ENCODE measurements at places on chromosomes 12 and 14.

GRCh38 chr14:88232771-88233170 lies 90.3 kb downstream of the KCNK10 start:
- H3K27ac ChIP-seq = peak overlapping the region; percentile 36
- H3K4me3 ChIP-seq = no peak overlapping the region
- H3K4me1 ChIP-seq = peaks cover 14% of the 10 kb centered on the region
- H3K36me3 ChIP-seq = peaks cover 6% of the 10 kb centered on the region
- DNase-seq = no peak

- no peaks in the 10 kb centered on the region for H3K27me3 ChIP-seq
- H3K27ac ChIP-seq = no peak overlapping the region
- no peaks in the 10 kb centered on the region for H3K36me3 ChIP-seq
- peaks cover 12% of the 10 kb centered on the region for H3K4me1 ChIP-seq
These were observed 35.2 kb downstream of the PRIMA1 start for GRCh38 chr14:93752980-93753561.

GRCh38 chr14:33693237-33693636 lies 257.6 kb downstream of the EGLN3 start:
- H3K27me3 ChIP-seq = no peaks in the 10 kb centered on the region
- H3K27ac ChIP-seq = no peak overlapping the region
- H3K36me3 ChIP-seq = no peaks in the 10 kb centered on the region
- DNase-seq = no peak
- no peak overlapping the region for H3K4me3 ChIP-seq

GRCh38 chr12:128073937-128074336 lies 193.0 kb upstream of the TMEM132C start:
- H3K4me1 ChIP-seq = no peaks in the 10 kb centered on the region
- H3K4me3 ChIP-seq = no peak overlapping the region
- H3K27ac ChIP-seq = no peak overlapping the region
- H3K27me3 ChIP-seq = no peaks in the 10 kb centered on the region

DNA sequence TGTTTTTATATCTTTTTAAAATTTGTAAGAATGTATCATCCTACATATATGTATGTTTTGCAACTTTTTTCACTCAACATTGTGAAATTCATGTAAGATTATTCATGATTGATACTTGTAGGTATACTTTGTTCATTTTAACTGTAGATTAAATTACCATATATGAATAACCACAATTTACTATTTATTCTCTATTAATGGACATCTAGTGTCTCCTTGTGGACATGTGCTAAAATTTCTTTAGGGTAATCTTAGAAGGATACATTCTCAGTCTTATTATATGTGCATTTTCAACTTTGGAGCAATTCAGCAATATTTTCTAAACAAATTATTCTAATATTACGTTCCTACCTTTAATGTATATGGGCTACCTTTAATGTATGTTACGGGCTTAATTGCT lies 192.4 kb downstream of the FUT8 start:
- H3K27ac ChIP-seq = no peak overlapping the region
- DNase-seq = no peak
- no peaks in the 10 kb centered on the region for H3K4me1 ChIP-seq
- H3K36me3 ChIP-seq = no peaks in the 10 kb centered on the region

GRCh38 chr12:41794336-41794735 lies 350.3 kb downstream of the GXYLT1 start:
- H3K27ac ChIP-seq = no peak overlapping the region
- H3K4me3 ChIP-seq = no peak overlapping the region
- H3K36me3 ChIP-seq = peaks cover 2% of the 10 kb centered on the region

- H3K36me3 ChIP-seq = no peaks in the 10 kb centered on the region
- H3K4me1 ChIP-seq = no peaks in the 10 kb centered on the region
- no peak overlapping the region for H3K4me3 ChIP-seq
- no peak overlapping the region for H3K27ac ChIP-seq
- no peak for DNase-seq
- H3K27me3 ChIP-seq = no peaks in the 10 kb centered on the region
These were observed 8.1 kb upstream of the RABGGTA start for GRCh38 chr14:24279301-24280186.

- H3K27ac ChIP-seq = no peak overlapping the region
- DNase-seq = no peak
- H3K4me3 ChIP-seq = no peak overlapping the region
- H3K4me1 ChIP-seq = peaks cover 5% of the 10 kb centered on the region
- H3K36me3 ChIP-seq = peaks cover 98% of the 10 kb centered on the region
These were observed 22.5 kb downstream of the MAP3K12 start for GRCh38 chr12:53476769-53477209.

- no peak overlapping the region for H3K27ac ChIP-seq
- no peaks in the 10 kb centered on the region for H3K36me3 ChIP-seq
- peaks cover 2% of the 10 kb centered on the region for H3K4me1 ChIP-seq
- H3K27me3 ChIP-seq = no peaks in the 10 kb centered on the region
- DNase-seq = peak; percentile 45
These were observed 170.2 kb downstream of the BCAT1 start for GRCh38 chr12:24778486-24779304.

- H3K27me3 ChIP-seq = no peaks in the 10 kb centered on the region
- peaks cover 3% of the 10 kb centered on the region for H3K4me1 ChIP-seq
- H3K36me3 ChIP-seq = no peaks in the 10 kb centered on the region
- no peak for DNase-seq
These were observed 271.6 kb downstream of the FBXL14 start for GRCh38 chr12:1322821-1323220.

DNA sequence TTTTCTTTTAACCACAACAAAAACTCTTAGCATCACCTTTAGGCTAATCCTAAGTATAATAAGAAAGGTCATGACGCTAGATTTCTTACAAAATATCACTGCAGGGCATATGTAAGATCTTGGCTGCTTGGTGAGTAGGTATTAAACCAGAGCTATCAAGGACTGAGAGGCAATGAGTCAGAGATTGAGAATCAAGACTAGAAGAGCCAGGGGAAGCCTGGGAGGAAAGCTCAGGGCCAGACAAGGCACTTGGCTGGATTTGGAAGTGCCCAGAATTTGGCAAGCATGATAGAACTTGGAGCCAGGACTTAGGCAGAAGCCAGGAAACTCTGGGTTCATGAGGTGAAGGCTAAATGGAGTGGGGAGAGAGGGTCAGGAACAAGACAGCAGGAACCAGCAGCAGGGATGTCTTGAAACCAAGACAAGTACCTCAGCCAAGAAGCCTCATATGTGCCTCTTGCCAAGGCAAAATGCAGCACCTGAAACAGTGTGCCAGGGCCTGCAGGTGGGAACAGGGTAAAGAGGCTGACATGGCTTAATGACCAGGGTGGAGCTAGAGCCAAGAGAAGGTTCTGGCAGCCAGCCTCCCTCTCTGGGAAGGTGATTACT lies 49.9 kb downstream of the PTHLH start:
- H3K4me1 ChIP-seq = no peaks in the 10 kb centered on the region
- no peaks in the 10 kb centered on the region for H3K27me3 ChIP-seq
- H3K4me3 ChIP-seq = no peak overlapping the region
- H3K36me3 ChIP-seq = no peaks in the 10 kb centered on the region

GRCh38 chr12:51188359-51189051 lies 15.6 kb upstream of the TFCP2 start:
- H3K27me3 ChIP-seq = no peaks in the 10 kb centered on the region
- H3K4me1 ChIP-seq = peaks cover 12% of the 10 kb centered on the region
- no peak overlapping the region for H3K27ac ChIP-seq
- no peak for DNase-seq
- no peak overlapping the region for H3K4me3 ChIP-seq
- H3K36me3 ChIP-seq = no peaks in the 10 kb centered on the region

DNA sequence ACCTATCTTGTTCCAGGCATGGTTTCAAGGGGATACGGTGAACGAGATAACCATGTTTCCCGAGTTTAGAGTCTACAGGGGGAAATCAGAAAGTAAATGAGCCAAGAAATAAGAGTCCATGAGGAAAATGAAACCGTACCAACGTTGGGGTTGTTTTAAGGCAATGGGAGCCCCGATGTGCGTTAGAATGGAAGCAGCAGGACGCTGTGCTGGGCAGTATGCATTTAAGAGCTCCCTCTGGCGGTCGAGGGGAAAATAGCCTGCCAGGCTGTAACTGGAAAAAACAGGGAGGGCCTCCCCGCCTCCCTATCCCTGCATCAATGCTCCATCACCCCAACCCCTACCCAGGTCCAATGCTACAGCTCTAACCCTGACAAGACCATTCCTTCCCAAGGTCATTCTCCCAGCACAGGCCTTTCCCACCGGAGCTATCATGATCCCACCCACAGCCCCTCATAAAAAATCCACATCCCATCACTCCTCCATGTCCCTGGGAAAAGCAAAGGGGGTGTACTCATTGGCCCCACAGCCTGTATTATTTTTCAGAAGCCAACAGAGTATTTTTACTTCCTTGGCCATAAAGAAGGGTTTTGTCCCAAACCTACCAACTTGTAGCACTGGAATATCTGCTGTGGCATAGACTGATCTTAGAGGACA lies 226.3 kb upstream of the NOS1 start:
- H3K4me3 ChIP-seq = no peak overlapping the region
- DNase-seq = peak; percentile 47
- no peaks in the 10 kb centered on the region for H3K27me3 ChIP-seq
- no peaks in the 10 kb centered on the region for H3K36me3 ChIP-seq
- no peak overlapping the region for H3K27ac ChIP-seq

DNA sequence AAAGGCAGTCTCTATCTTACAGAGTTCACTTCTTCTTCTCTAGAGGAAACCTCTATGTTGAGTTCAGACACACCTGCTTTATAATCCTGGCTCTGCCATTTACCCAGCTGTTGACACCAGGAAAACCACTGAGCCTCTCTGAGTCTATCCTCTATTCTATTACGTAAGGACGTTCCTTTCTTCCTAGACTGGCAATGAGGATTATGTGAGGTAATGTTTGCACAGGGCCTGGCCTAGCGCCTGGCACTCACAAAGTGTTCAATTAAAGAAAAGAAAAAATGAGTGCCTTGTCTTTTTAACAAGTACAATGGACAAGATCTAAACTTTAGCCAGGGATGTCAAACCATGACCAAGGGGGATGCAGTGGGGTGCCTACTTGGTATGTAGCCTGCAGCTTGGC lies 641.9 kb upstream of the TBX3 start:
- DNase-seq = no peak
- no peaks in the 10 kb centered on the region for H3K36me3 ChIP-seq

DNA sequence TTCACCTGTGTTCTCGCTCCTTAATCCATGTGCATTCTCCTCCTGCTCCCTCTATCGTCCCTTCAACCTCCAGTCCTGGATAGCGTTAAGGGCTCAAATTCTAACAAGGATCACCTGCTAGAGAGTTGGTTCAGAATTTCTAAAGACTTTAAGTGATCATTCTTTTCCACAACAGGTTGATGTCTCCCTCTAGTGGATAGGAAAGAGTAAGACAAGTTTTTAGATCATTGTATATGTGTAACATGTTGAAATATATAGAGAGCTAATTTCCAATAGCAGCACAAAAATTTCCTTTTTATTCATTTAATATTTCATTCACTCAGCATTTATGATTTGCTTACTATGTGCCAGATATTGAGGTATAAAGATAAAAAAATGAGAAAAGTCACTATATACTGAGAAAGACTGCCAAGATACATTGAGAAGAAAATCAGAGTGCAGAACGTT lies 9.3 kb upstream of the ESR2 start:
- no peaks in the 10 kb centered on the region for H3K27me3 ChIP-seq
- DNase-seq = peak; percentile 61
- no peaks in the 10 kb centered on the region for H3K36me3 ChIP-seq

DNA sequence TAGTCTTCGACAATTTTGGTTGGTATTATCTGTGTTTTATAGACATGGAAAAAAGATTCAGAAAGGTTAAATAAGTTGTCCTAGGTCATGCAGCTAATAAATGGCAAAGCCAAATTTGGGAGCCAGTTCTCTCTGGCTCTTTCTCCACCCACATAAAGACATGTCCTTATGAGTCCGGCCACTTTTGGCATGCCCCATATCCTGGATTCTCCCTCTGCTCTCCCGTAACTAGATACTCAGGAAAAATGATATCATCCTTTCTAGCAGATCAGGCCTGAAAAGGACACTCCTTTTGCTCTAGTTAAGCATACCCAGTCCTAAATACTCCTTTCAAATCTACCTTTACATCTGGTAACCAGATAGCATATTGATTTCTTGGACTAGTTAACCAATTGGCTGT lies 64.4 kb downstream of the TTLL5 start:
- no peaks in the 10 kb centered on the region for H3K27me3 ChIP-seq
- H3K4me1 ChIP-seq = no peaks in the 10 kb centered on the region
- no peak overlapping the region for H3K27ac ChIP-seq

GRCh38 chr12:64840949-64841717 lies 16.7 kb downstream of the TBC1D30 start:
- H3K27ac ChIP-seq = no peak overlapping the region
- H3K27me3 ChIP-seq = no peaks in the 10 kb centered on the region
- DNase-seq = no peak

GRCh38 chr14:69593018-69593677 lies 18.2 kb upstream of the SUSD6 start:
- H3K27ac ChIP-seq = peak overlapping the region; percentile 37
- DNase-seq = no peak
- H3K36me3 ChIP-seq = no peaks in the 10 kb centered on the region
- H3K4me3 ChIP-seq = no peak overlapping the region
- no peaks in the 10 kb centered on the region for H3K27me3 ChIP-seq

- peaks cover 4% of the 10 kb centered on the region for H3K36me3 ChIP-seq
- no peak for DNase-seq
- H3K27ac ChIP-seq = peak overlapping the region; percentile 7
These were observed 633 bp downstream of the RPAP3 start for GRCh38 chr12:47705229-47705565.

DNA sequence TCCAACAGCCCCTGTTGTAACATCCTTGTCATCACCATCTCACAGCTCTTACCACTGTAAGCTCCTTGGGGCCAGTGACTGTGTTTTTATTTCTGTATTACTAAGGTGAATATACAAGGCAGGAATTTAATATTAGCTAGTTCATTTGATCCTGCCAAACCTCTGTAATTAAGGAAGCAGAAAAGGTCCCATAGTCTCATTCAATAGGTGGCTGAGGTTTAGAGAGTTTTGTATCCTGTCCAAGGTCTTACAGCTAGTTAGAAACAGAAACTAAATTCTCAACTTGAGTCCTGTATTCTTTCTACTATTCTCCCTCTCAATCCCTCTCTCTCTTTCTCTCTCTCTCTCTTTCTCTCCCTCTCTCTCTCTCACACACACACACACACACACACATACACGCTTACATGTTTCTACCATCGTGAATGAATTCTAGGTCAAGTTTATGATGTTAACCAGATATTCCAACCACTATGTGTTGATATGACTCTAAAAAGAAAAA lies 543 bp upstream of the GLIPR1 start:
- H3K27me3 ChIP-seq = no peaks in the 10 kb centered on the region
- no peak for DNase-seq
- no peak overlapping the region for H3K27ac ChIP-seq
- H3K4me3 ChIP-seq = no peak overlapping the region
- H3K36me3 ChIP-seq = no peaks in the 10 kb centered on the region

GRCh38 chr12:26264215-26264838 lies 69.0 kb downstream of the SSPN start:
- DNase-seq = no peak
- no peaks in the 10 kb centered on the region for H3K27me3 ChIP-seq
- H3K27ac ChIP-seq = no peak overlapping the region
- H3K4me1 ChIP-seq = no peaks in the 10 kb centered on the region
- no peak overlapping the region for H3K4me3 ChIP-seq
- H3K36me3 ChIP-seq = no peaks in the 10 kb centered on the region
